ENCODE measurements at places on chromosomes 4 and X.

- DNase-seq: no peak
Measured at GRCh38 chr4:181281451-181281850, 961.8 kb upstream of the TENM3 start.

DNA sequence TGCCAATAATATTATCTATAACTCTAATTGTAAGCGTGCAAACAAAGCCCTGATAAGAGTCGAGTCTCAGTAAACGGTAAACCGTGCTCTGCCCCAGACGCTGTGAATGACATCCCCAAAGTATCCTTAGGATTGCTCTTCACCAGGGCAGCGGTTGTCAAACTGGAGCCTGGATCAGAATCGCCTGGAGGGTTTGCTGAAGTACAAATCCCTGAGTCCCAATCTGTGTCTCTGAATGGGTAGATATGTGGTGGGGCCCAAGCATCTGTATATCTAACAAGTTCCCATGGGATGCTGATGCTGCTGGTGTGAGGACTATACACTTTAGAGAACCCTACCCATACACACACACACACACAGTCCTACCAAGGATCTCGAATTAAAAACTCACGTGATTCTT lies 813 bp upstream of the APBB2 start:
- no peak for DNase-seq

DNA sequence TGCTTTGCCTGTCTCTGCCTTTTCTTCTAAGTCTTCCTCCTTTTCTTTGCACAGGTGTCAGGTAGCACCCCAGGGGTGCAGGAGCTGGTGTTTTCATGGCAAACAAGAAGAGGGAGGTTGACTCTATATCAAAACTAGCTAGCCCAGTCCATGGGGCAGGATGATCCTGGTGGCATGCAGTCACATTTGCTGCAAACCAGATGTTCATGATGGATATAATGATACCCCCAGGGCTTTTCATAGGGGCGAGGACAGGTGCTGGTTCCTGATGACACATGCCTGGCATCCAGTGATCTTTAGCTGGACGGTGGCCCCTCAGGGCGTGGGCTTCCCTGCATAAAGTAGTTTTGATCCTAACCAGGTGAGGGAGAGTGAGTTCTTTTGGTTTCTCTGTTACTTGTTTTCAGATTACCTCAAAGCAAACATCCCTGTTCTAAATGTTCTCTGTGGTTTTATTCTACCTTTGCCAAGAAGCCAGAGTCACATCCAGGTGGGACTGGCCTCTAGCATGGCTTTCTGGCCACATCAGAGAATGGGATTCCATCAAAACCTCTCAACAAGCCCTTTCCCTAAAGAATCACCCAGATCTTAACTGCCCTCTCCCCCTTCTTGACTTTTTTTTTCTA lies 11.2 kb upstream of the UBA6 start:
- DNase-seq: no peak

GRCh38 chr4:94346541-94346940 lies 3.9 kb upstream of the HPGDS start:
- no peak for DNase-seq

- DNase-seq: no peak
Measured at GRCh38 chrX:72042852-72043248, 88.9 kb downstream of the RTL5 start.

DNA sequence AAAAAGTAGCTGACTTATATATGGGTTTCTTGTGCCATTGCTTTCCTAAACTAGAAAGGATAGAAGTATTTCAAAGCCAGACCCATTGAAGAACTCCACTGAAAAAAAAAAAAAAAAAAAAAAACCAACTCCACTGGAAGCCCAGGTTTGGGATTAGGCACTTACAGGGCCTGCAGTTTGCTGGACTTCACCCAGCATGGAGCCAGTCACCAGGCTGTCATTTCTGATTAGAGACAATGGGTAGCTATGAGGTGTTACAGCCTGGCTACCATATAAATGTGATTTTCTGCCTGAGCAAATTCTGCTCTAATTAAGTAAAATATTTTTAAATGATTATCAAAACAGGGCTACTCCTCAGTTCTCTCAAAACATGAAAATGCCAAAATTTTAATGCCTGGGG lies 49.5 kb downstream of the HS6ST2 start:
- DNase-seq: no peak

DNA sequence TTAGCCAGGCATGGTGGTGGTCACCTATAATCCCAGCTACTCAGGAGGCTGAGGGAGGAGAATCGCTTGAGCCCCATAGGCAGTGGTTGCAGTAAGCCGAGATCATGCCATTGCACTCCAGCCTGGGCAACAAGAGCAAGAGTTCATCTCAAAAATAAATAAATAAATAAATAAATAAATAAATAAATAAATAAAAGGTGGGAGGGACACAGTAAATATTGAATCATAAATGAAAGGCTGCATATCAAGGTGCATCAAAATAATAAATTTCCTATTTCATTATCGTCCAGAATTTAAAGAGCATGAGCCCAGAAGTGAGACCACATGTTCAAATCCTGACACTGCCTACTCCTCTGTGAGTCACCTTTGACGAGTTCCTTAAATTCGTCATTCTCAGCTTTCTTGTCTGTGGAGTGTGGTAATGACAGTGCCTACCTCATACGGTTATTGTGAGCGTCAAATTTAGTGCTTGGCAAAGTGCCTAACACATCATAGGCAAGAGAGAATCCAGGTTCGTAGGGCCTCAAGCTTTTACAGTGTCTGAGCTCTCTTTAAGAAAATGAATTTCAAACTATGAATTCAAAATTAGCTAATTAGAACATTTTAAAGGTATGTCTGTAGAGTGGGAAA lies 49.9 kb downstream of the IL15 start:
- no peak for DNase-seq

GRCh38 chr4:24570574-24571236 lies 13.6 kb downstream of the DHX15 start:
- no peak for DNase-seq

DNA sequence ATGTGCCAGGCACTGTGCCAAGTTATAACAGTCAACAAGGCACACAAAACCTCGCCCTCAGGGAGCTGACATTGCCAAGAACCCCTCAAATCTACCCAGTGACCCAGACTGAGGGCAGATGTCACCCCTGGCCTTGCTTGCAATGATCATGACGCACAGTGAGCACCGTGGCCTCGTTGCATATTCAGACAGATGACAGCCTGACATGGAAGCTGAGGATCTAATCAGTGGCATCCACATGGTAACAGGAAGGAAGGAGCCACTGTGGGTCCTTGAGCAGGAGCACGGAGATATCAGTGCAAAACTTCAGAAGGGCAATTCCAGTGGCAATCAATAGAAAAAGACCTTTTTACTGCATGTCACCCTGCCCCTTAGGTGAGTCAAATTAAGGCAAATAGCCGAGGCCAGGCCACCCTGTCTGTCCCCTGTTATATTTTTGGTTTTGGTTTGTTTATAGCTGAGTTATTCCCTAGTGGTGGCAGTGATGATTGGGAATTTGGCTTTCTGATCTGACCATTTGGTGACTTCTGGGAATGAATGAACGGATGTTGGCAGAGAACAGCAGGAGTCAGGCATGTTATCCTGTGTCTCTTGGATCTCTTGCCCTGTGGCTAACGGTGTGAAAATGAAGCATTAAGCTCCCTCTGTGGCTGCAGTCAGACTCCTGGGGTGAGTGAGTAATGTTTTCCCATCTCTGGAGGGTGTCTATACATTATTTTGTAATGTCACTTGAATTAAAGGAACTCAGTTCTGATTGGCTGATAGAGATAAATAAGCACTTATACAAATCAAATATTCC lies 20.4 kb downstream of the WDR13 start:
- DNase-seq: no peak

DNA sequence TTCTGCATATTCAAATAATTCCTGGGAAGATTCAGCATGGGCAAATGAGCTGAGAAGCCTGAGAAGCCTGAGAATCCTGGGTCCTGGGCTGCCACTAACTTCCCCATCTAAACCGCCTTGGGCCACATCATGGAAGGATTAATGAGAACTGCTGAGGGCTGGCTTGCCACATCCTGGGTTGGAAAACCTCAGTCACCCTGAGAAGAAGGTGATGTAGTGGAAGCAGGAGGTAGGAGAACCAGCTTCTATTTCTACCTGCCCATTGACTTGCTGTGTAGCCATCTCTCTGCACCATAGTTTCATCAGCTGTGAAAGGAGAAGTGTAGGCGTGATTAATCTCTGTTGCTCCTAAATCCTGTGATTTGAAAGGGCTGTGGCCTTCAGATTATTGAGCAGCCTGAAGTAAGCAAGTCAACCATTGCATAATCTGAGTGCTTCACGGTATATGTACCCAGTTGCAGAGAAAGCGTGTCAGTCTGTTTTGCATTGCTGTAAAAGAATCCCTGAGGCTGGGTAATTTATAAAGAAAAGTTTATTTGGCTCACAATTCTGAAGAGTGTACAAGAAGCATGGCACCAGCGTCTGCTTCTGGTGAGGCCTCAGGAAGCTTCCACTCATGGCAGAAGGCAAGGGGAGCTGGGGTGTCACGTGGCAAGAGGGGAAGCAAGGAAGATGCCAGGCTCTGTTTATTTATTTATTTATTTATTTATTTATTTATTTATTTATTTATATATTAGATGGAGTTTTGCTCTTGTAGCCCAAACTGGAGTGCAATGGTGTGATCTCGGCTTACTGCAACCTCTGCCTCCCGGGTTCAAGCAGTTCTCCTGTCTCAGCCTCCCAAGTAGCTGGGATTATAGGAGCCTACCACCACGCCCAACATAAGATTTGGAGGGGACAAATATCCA lies 140.9 kb upstream of the ATP6AP2 start:
- no peak for DNase-seq

DNA sequence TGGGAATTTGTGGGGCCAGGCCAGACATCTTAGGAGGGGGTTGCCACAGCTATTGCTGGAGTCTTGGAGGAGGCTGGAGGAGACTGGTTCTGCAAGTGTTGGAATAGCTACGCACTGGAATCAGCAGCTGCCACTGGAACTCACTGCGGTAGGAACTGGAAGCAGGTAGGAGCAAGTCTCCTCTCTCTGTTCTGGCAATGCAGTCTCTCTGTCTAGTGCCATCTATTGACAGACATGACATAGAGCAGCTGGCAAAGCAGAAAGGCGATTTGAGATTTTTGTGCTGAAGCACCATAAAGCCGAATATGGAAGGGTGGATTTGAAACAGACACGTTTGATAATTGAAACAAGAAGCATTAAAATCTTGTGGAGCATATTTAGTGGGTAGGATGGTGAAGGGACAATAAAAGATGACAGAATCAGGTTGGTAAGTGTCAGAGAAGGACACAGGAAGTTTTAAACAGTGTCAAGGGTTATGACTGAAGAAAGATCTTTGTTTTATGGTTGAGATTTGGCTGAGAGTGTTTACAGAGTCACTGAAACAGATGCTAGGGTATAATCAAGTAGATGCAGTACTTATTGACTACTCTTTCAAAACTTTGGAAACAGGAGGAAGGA lies 23.5 kb upstream of the SYNPO2 start:
- DNase-seq: no peak

DNA sequence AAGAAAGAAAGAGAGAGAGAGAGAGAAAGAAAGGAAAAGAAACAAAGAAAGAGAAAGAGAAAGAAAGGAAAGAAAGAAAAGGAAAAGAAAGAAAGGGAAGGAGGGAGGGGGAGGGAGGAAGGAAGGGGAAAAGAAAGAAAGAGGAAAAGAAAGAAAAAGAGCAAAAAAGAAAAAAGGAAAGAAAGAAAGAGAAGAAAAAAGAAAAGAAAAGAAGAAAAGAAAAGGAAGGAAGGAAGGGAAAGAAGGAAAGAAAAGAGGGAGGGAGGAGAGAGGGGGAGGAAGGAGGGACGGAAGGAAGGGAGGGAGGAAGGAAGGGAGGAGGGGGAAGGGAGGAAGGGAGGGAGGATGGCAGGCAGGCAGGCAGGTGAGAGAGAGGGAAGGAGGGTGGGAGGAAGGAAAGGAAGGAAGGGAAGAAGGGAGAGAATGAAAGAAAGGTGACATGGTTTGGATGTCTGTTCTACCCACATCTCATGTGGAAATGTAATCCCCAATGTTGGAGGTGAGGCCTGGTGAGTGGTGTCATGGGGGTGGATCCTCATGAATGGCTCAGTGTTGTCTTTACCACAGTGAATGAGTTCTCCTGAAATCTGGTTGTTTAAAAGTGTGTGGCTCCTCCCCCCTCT lies 83.0 kb upstream of the DCLK2 start:
- no peak for DNase-seq

- no peak for DNase-seq
Measured at GRCh38 chr4:152970102-152970820, 34.1 kb downstream of the FHDC1 start.

DNA sequence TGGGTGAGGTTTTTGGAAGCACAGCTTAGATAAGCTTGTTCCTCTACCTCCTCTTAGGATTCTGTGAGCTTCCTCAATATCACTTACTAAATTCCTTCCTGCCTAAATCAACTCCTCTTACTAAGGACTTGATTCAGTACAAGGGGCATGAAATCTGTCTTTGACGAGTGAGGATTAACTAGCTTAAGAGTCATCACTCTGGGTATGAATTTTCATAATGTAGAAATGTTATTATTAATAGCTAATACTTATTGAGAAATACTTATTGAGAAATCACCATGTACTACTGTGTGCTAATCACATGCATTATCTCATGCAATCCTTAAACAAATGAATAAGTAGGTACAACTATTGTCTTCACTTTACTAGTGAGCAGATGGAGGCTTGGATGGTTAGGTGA lies 28.6 kb downstream of the TRPC3 start:
- DNase-seq: no peak

GRCh38 chrX:120015145-120016067 lies 62.1 kb downstream of the RHOXF2B start:
- DNase-seq: peak; percentile 36

DNA sequence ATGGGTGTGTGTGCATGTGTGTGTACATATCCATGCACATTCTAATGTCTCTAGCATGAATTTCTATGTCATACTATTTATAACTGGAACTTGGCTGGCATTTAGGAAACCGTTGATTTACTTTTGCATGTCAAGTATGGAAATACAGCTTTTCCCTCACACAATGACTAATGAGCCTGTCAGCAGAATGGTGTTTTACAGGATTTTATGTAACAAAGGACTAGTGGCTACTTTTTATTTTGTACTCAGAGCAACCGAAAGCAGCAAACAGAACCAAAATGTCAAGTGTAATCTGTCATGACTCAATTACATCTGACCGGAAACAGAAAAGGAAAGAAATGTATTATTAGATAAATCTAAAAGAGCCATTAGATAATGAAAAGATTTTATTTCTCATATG lies 1911.5 kb upstream of the AGA start:
- DNase-seq: no peak

DNA sequence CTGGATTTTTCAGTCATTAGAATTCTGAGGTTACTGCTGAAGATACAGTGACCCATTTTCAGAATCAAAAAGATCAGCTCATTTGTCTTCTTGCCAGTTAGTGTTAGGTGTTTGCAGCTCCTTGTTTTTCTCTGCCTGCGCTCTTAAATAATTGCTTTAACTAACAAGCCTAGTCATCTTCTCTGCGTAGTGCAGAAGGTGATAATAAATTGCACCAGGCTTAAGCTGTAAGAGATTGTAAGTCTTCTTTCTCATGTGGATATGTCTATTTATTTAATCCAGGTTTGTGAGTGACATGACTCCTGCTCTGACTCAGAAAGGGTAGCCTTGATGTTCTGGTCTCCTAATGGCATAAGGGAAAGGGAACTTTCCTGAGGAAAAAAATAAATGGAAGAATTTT lies 167.2 kb downstream of the CEP135 start:
- DNase-seq: no peak

GRCh38 chrX:39840581-39841093 lies 257.1 kb downstream of the BCOR start:
- DNase-seq: no peak

Data from activated naive CD8-positive, alpha-beta T cell treated with anti-CD3 and anti-CD28 coated beads, Interleukin-2, amount 10 ng/mL, durations not matched to agents 7 days and 5 days (primary cell).